Naive B cell (primary cell): ENCODE measurements at places on chromosomes 16 and 17. TPM values are rescaled to one million over a fixed set of nuclear protein-coding genes. Genes with fewer than 3 reads are reported as not detected.

- no peak for DNase-seq
- H3K4me3 ChIP-seq, result no peak overlapping the region
- H3K27ac ChIP-seq, result no peak overlapping the region
- H3K4me1 ChIP-seq, result peaks cover 18% of the 10 kb centered on the region
- no peaks in the 10 kb centered on the region for H3K36me3 ChIP-seq
- H3K27me3 ChIP-seq, result no peaks in the 10 kb centered on the region
Measured at GRCh38 chr17:1590029-1590746, 27.6 kb upstream of the PITPNA start.

DNA sequence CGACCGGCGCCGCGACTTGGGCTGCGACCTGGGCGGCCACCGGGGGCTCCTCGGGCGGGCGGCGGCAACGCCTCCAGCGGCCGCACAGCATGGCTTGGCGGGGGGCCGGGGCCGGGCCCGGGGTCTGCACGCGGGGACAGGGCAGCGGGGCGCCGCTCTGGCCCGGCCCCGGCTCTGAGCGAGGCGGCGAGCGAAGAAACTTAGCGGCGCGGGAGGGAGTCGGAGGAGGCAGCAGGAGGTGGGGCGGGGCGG is at the start of gene PLCD3:
TSS of gene PLCD3 (minus strand) at position 196 of the 252 bp plus-strand sequence. CDS start at position 91, 105 bp downstream.
- no peak for DNase-seq
- peaks cover 7% of the 10 kb centered on the region for H3K4me1 ChIP-seq
- H3K27me3 ChIP-seq, result peaks cover 15% of the 10 kb centered on the region

GRCh38 chr17:12815642-12816141 is 26.4 kb downstream of the ARHGAP44 start:
- peaks cover 16% of the 10 kb centered on the region for H3K4me1 ChIP-seq
- peak; percentile 36 for DNase-seq
- no peaks in the 10 kb centered on the region for H3K27me3 ChIP-seq
- H3K36me3 ChIP-seq, result no peaks in the 10 kb centered on the region
- H3K27ac ChIP-seq, result peak overlapping the region; percentile 55

DNA sequence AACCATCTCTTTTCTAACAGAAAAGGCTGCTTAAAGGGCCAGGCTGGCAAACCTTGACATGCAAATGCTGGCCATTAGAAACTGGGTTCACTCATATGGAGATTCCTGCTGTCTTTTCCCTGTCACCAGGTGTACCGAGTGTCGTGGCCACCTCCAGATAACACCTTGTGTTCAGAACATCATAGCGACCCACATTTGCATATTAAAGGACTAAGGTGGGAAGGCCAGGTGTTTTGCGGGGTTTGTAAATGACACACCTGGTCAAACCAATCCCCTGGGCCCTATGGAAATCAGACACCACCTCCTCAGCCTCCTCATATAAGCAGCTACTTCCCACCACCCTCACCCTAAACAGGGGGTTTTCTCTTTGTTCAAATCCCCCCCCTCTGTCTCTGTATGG is 2.5 kb upstream of the AIPL1 start:
- peaks cover 4% of the 10 kb centered on the region for H3K4me1 ChIP-seq
- no peak overlapping the region for H3K27ac ChIP-seq
- peaks cover 16% of the 10 kb centered on the region for H3K27me3 ChIP-seq

DNA sequence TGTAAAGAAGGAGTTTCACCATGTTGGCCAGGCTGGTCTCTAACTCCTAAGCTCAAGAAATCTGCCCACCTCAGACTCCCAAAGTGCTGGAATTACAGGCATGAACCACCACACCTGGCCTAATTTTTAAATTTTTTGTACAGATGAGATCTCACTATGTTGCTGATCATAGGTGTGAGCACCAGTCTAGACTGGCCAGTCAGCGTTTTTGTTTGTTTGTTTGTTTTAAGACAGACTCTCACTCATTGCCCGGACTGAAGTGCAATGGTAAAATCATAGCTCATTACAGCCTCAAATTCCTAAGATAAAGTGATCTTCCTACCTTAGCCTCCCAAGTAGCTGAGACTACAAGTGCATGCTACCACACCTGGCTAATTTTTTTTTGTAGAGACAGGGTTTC is 38.0 kb upstream of the TAOK1 start:
- peaks cover 3% of the 10 kb centered on the region for H3K4me1 ChIP-seq
- H3K27me3 ChIP-seq, result no peaks in the 10 kb centered on the region
- H3K4me3 ChIP-seq, result no peak overlapping the region
- H3K27ac ChIP-seq, result peak overlapping the region; percentile 54
- no peaks in the 10 kb centered on the region for H3K36me3 ChIP-seq

- peaks cover 40% of the 10 kb centered on the region for H3K4me1 ChIP-seq
- no peak overlapping the region for H3K4me3 ChIP-seq
- peaks cover 11% of the 10 kb centered on the region for H3K36me3 ChIP-seq
- no peak for DNase-seq
- no peaks in the 10 kb centered on the region for H3K27me3 ChIP-seq
Measured at GRCh38 chr16:53755026-53755910, 51.3 kb downstream of the FTO start.

GRCh38 chr17:64357191-64357981 is 33.3 kb downstream of the PECAM1 start:
- no peak overlapping the region for H3K4me3 ChIP-seq
- H3K4me1 ChIP-seq, result peaks cover 8% of the 10 kb centered on the region
- peaks cover 36% of the 10 kb centered on the region for H3K36me3 ChIP-seq
- no peak for DNase-seq
- no peak overlapping the region for H3K27ac ChIP-seq

DNA sequence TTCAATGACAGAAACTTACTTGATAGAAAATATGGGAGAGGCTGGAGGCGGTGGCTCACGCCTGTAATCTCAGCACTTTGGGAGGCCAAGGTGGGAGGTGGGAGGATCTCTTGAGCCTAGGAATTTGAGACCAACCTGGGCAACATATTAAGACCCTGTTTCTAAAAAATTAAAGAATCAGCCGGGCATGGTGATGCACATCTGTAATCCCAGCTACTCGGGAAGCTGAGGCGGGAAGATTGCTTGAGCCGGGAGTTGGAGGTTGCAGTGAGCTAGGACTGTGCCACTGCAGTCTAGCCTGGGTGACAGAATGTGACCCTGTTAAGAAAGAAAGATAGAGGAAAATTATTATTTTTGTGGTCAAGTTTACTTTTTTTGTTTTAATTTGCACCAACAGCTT is 2.1 kb upstream of the NLK start:
- H3K27ac ChIP-seq, result no peak overlapping the region
- no peaks in the 10 kb centered on the region for H3K27me3 ChIP-seq
- H3K36me3 ChIP-seq, result no peaks in the 10 kb centered on the region
- DNase-seq, result no peak

DNA sequence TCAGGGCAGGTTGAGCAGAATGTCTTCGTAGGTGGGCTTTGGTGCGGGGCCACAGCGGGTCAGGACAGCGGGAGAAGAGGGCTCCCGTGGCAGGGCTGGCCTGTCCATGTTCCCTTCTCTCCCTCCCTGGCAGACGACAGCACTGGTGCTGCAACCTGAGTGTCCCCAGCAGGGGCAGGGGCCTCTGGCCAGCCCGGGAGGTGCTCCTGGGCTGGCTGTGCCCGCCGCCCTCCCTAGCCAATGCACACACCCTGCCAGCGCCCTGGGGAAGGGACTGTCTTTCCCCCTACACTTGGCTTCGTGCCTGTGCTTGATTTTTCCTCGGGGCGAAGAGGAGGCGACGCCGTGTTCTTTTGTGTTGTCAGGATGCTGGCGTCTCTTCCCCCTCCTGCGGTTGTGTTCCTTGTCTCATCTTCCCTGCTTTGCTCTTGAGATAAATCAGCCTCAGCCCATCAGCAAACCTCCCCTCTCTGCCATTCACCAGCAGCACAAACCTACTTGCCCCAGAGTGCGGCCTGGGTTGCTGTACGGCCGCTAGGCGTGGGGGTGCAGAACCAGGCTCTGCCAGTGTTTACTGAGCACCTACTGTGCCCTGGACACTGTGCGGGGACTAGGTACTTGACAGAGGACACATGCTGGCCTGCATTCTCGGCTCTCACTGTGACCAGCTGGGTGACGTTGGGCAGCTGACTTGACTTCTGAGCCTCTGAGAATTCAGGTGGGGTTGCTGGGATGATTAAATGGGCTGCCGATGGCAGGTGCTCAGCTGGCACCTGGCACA is 237.3 kb upstream of the CIBAR2 start:
- peaks cover 47% of the 10 kb centered on the region for H3K27me3 ChIP-seq
- peaks cover 2% of the 10 kb centered on the region for H3K4me1 ChIP-seq
- peaks cover 6% of the 10 kb centered on the region for H3K36me3 ChIP-seq

DNA sequence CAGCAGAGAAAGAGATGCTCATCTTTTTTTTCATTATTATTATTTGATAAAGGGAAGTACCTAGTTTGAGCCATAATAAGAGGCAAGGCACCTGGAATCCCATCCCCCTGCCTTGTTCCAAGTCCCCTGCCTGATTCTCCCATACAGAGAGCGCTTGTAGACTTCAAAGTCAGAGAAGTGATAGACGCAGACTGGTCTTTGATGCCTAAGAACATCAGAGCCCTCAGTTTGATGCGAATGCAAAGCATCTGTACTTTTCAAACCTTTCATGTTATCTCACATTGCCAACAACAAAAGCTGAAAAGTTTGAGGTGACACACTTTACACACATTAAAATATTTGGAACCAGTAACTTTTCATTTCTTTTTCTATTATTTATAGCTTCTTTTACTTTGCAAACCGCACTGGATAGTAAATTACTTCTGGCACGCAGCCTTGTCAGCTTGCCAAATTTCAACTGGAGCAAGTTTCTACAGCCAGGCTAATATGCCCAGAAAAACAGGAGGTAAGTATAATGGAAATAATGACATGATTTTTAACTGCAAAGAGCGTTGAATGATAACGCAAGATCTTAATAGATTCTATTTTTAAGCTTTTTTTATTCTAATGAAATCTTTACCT is 5.9 kb upstream of the UTP6 start:
- H3K36me3 ChIP-seq, result no peaks in the 10 kb centered on the region
- H3K4me1 ChIP-seq, result no peaks in the 10 kb centered on the region
- no peak overlapping the region for H3K27ac ChIP-seq
- H3K4me3 ChIP-seq, result no peak overlapping the region
- peaks cover 6% of the 10 kb centered on the region for H3K27me3 ChIP-seq

GRCh38 chr17:1473170-1473569 is 17.1 kb upstream of the CRK start:
- peaks cover 79% of the 10 kb centered on the region for H3K4me1 ChIP-seq
- peaks cover 21% of the 10 kb centered on the region for H3K36me3 ChIP-seq

- H3K4me3 ChIP-seq, result peak overlapping the region; percentile 9
- peak overlapping the region; percentile 82 for H3K27ac ChIP-seq
- no peaks in the 10 kb centered on the region for H3K36me3 ChIP-seq
- H3K4me1 ChIP-seq, result peaks cover 73% of the 10 kb centered on the region
Measured at GRCh38 chr17:40541060-40541872, 24.0 kb downstream of the CCR7 start.

GRCh38 chr16:11089504-11090124 is 145.2 kb downstream of the CLEC16A start:
- H3K27me3 ChIP-seq, result no peaks in the 10 kb centered on the region
- peak overlapping the region; percentile 63 for H3K4me3 ChIP-seq
- H3K27ac ChIP-seq, result peak overlapping the region; percentile 49
- DNase-seq, result no peak

GRCh38 chr16:3276679-3277078 is 6.6 kb upstream of the ZNF263 start:
- no peaks in the 10 kb centered on the region for H3K4me1 ChIP-seq
- no peak for DNase-seq
- no peaks in the 10 kb centered on the region for H3K36me3 ChIP-seq
- H3K27ac ChIP-seq, result no peak overlapping the region
- no peak overlapping the region for H3K4me3 ChIP-seq

GRCh38 chr16:10988164-10988803 is 43.9 kb downstream of the CLEC16A start:
- H3K36me3 ChIP-seq, result peaks cover 34% of the 10 kb centered on the region
- DNase-seq, result no peak
- H3K27ac ChIP-seq, result peak overlapping the region; percentile 20
- H3K27me3 ChIP-seq, result no peaks in the 10 kb centered on the region

DNA sequence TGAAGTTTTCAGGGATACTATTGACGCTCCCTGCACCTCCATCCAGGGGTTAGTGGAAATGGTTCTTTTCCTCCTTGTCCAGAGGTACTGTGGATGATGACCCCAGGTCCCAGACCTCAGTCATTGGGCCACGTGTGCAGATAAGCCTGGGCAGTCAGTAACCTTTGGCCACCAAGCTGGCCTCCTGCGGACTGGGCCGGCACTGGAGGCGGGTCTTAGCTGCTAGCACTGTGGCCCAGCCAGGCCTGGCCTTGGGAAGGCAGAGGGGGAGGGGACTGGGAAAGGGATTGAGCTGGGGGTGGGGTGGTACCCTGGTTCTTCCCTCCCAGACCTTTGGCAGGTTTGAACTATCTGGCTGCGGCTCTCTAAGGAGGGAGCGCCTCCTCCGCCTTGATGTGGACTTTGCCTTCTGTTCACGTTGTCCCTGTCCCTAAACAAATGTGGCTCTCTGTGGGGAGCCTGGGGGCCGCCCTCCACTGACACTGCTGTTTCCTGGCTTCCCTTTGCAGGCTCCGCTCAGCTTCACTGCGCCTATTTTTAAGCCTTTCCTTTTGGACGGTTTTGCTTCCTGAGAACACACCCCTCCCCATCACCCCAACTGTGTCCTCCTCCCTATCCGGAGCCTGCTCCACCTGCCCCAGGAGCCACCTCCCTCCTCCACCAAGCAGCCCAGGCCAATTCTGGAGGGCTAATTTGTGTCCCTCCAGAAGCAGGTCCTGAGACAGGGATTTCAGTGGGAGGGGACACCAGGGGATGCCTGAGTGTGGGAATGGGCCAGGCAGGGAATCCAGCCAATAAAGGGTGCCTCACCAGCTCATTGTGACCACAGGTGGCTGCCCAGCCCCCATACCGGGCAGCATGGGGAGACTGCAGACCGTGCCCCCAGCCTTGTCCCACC is 251.9 kb downstream of the SEC14L1 start:
- H3K27ac ChIP-seq, result no peak overlapping the region
- no peaks in the 10 kb centered on the region for H3K36me3 ChIP-seq
- DNase-seq, result no peak
- H3K4me1 ChIP-seq, result peaks cover 36% of the 10 kb centered on the region

GRCh38 chr16:4096509-4096908 is 19.7 kb downstream of the ADCY9 start:
- no peak overlapping the region for H3K4me3 ChIP-seq
- no peaks in the 10 kb centered on the region for H3K36me3 ChIP-seq
- H3K27me3 ChIP-seq, result no peaks in the 10 kb centered on the region
- H3K4me1 ChIP-seq, result peaks cover 13% of the 10 kb centered on the region
- no peak for DNase-seq
- no peak overlapping the region for H3K27ac ChIP-seq

DNA sequence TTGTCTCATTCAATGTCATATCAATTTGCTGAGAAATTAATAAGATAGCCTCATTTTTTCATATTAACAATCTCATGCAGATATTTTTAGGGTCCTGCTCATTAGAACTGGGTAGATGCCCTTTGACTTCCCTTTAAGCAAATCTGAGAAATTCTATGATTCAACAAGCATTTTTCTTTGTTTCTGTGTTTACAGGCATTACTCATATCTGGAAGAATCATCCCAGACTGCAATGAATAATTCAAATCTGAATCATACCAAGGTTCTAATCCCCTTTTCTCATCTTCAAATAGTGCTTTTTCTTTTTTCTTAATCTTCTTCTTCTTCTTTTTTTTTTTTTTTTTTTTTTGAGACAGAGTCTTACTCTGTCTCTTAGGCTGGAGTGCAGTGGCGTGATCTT is 69.2 kb upstream of the KIFC3 start:
- no peak overlapping the region for H3K27ac ChIP-seq
- H3K4me1 ChIP-seq, result no peaks in the 10 kb centered on the region
- no peak overlapping the region for H3K4me3 ChIP-seq
- H3K27me3 ChIP-seq, result peaks cover 29% of the 10 kb centered on the region
- H3K36me3 ChIP-seq, result no peaks in the 10 kb centered on the region

The TBC1D28 gene
- not detected for polyA plus RNA-seq

The CUEDC1 gene
- polyA plus RNA-seq, result not detected

The SLC7A6 gene
- 10.5 TPM for polyA plus RNA-seq

The TMEM92 gene
- not detected for polyA plus RNA-seq

The APRT gene
- 477 TPM for polyA plus RNA-seq

The TBC1D26 gene
- polyA plus RNA-seq, result not detected

The C16orf86 gene
- 12.4 TPM for polyA plus RNA-seq

The B9D1 gene
- polyA plus RNA-seq, result 1.2 TPM

The CCL16 gene
- polyA plus RNA-seq, result not detected

The CACNG3 gene
- not detected for polyA plus RNA-seq
